ENCODE measurements at places on chromosomes 7 and 10. TPM values are rescaled to one million over a fixed set of nuclear protein-coding genes. Genes with fewer than 3 reads are reported as not detected.

GRCh38 chr10:80264081-80265056 lies 25.1 kb downstream of the MAT1A start:
- no peak for DNase-seq

- DNase-seq: no peak
These were observed 31.1 kb upstream of the C1GALT1 start for GRCh38 chr7:7151285-7151684.

The BAMBI gene
- total RNA-seq: 25.9 TPM

The GHRHR gene
- total RNA-seq: not detected

The CHAT gene
- total RNA-seq: not detected

Data from fibroblast of villous mesenchyme (primary cell).